Cardiac septum (tissue), 1 donor: ENCODE measurements at places on chromosomes 3 and 15. TPM values are rescaled to one million over a fixed set of nuclear protein-coding genes. Genes with fewer than 3 reads are reported as not detected.

DNA sequence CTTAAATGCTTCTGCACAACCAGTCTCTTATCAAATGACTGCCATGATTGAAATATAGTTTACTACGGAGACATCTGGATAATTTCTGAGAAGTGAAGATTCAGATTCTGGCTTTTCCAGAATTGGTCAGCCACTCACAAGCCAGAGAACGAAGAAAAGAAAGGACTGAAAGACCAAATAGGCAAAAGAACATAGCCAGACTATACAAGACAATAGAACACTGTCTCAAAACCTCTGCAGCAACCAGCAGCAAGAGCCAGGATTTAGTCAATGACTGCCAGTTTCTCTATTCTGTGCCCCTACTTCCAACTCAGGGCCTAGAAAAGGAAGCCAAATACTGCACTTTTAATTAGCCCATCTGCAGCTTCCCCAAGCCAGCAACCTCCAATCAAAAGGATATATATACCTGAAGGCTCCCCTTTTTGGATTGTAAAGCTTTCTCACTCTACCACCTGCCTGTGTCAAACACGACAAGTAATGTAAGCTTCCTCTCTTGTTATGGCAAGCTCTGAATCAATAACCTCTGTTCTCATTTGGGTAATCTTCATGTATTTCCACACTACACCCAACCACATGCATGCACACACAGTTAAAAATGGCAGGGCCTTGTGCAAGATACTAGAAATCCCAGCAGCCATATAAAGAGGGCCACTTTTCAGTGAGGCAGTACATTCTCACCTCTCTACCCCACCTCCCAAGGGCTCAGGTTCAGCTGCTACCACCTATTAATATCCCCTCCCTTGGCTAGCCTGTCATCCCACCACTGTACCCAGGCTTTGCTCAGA lies 97.1 kb downstream of the ERC2 start:
- DNase-seq = no peak

DNA sequence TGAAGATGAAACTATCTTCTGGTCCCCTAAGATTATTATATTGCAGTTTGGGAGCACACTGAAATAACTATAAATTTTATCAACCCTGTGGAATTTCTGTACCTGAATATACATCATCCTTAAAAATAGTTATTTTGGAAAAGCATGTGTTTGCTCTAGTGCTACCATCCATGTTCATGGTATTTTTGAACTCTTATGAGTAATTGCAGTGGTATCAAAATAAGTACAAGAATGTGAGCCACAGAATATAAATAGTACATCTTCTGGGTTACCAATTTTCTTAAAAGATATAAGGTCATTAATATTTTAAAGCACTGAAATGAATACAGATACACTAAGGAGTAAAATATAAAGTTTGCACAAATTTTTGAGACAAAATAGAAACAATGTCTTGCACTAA lies 206.5 kb downstream of the CBLB start:
- DNase-seq = no peak

GRCh38 chr15:92612891-92613290 lies 42.7 kb downstream of the FAM174B start:
- no peak for DNase-seq

Gene POLQ
- 0.97 TPM for total RNA-seq

Gene SACM1L
- total RNA-seq = 29.6 TPM

Gene CCNL1
- total RNA-seq = 41.7 TPM

Gene HYKK
- 5.1 TPM for total RNA-seq

Gene BNC1
- 0.11 TPM for total RNA-seq

Gene XCR1
- total RNA-seq = not detected

GRCh38 chr3:12969486-12969885 lies 103.7 kb downstream of the IQSEC1 start:
- no peak for DNase-seq

Gene SLC35G2
- 4.7 TPM for total RNA-seq

Gene PFN2
- total RNA-seq = 84.8 TPM

DNA sequence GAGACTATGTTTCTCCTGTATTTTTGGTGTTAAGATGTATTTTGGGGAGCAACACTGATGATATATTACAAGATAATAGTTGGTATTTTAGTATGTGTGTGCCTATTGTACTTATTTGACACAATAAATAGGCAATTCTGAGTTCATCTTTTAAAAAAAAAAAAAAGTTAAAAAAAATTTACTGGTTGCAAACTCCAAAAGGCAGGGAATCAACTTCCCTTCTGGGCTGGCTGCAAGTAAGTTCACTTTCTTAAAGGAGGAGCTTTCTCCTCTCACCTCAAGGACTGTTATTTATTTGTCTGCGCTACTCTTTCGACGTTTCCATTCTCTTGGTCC lies 335 bp upstream of the VPS8 start:
- no peak for DNase-seq

DNA sequence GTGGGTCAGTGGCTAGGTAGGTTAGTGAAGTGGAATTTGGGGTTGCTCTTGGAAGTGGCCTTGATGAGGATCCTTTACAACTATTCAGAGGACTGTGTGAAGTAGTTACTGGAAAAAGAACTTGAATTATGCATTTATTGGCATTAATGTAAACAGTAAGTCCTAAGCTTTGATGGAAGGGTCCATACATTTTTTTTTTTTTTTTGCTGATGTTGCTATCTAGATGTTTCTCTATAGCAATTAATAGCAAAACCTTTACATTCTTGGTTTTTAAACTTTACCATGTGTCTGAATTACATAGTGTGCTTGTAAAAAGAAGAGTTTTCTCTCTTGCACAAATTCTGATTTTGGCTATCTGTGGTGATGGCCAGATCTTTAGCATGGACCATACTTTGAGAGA lies 9.5 kb downstream of the ZNF621 start:
- no peak for DNase-seq

Gene ZDHHC19
- 0.24 TPM for total RNA-seq

DNA sequence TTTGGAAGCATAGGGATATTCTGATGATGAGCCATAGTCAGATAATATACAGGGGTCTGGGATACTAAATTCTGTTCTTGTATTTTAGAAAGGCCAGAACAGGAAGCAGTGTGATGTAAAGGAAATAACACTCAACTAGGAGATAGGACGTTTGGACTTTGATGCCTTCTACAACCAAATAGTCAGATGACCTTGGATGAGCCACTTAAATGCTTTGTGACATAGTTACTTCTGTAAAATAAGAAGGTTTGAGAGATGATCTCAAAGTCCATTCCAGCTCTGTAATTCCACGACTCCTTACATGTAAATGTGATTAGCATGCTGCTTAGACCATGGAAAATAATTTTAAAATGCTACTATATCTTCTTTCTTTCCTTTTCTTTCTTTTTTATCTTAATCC lies 29.5 kb upstream of the CCDC54 start:
- DNase-seq = no peak

Gene CA12
- 0.11 TPM for total RNA-seq
